ENCODE measurements at places on chromosomes 5 and 9. TPM values are rescaled to one million over a fixed set of nuclear protein-coding genes. Genes with fewer than 3 reads are reported as not detected.
A peak's percentile ranks its signal among the peaks of the same experiment; 100 is the strongest.

- DNase-seq = no peak
Measured at GRCh38 chr5:126443374-126443851, 20.2 kb downstream of the GRAMD2B start.

DNA sequence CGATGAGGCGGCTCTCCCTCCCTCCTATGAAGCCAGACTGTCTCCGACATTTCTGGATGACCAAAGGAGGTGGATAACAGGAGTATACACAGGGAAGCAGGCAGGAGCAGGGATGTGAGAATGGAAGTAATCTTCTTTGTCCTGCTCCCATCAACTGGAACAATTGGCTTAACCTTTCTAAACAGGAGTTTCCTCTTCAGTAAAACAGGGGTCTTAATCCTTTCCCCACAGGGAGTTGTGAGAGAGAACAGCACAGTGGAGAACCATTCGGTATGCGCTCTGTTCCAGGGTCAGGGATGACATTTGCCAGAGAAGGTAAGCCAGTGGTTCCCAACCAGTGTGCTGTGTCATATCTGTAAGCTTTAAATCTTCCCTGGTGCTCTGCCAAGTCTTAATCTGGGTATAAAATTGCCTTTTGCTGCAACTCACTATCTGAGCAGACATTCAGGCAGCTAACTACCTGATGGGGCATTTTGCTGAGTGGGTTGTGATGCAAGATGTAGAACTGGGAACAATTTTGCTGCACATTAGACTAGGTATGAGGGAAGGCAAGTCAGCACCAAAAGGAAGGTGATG lies 294.8 kb upstream of the KIF2A start:
- no peak for DNase-seq

DNA sequence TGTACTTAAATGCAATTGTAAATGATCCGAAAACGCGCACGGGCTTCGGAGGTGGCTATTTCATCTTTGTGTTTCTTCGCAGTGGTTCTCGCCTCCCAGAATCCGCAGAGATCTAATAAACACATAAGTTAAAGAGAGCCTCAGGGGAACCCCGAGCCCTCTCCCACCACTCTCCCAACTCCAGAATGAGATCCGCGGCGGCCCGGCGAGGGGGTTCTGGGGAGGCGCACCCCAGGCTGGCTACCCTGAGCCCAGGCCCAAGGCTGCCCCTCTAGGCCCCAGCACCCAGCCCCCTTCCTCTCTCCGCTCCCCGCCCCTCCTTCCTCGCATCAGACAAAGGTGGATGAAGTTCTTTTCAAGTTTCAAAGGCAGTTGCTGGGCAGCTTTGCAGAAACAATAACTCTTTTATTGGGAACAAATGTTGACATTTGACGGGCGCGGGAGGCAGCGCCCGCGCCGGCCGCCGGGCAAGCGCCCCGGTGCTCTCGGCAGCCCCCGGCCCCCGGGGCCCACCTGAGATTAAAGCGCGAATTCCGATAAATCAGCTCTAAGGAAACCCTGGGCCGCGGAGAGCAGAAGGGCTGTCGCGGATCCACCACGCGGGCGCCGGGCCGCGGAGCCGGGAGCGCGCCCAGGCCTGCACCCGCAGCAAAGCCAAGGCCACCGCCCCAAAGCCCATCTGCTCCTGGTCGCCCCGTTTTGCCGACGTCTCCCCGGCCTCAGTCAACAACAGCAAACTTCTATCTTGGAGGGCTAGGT lies 8.4 kb downstream of the IRX2 start:
- DNase-seq = no peak

- DNase-seq = no peak
Measured at GRCh38 chr9:131470581-131470991, 32.1 kb upstream of the POMT1 start.

PDE6A gene
- total RNA-seq = 0.41 TPM

GRCh38 chr5:124519396-124519795 lies 227.0 kb downstream of the ZNF608 start:
- peak; percentile 57 for DNase-seq

CDX1 gene
- not detected for total RNA-seq

GLDC gene
- 2.9 TPM for total RNA-seq

DNA sequence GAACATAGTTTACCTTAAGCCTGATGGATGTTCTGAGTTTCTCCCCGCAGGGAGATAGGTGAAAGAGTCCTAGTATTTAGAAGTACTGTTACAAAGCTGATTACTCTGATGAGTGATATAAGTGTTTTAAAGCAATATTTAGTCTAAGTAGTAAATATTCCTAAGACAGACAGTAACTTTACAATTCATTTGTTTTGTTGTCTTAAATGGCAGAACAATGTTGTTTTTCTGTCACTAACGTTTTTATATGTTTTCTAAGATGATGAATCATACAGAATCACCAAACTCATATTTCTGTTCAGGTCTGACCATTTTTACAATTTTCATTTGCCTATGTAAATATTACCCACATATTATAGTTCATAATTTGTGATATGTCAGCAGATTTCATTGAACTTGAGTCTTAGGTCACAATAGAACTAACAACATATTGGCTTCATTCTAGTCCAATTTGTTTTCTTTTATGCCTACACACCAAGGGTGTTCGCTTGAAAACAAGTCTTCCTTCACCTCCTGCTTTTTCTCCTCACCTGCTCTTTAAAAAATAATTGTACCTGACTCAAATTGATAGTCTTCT lies 30.6 kb downstream of the MAP3K1 start:
- no peak for DNase-seq

DNA sequence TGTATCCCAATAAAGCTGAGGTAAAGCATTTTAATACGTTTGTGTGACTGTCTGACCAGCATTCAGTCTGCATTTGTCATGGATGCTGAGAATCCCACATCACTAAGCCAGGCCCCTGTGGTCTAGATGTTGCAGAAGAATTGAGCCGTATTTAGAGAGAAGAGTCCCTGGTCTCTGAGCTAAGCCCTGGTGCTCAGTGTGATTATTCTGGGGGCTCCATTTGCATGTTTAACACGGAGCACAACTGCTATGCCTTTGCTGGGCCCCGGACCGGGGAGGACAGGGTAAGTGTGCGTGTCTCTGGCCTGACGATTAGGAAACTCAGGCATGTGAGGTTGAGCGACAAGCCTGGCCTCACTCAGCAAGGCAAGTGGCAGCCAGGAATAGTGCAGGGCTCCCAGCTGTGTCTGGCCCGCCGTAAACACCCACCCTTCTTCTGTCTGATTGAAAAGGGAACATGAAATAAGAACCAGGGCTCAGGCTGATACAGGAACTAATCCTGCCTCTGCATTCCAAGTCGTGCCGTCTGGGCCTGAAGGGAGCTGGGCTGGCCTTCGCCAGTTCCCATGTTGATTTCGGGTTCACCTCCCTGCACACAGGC lies 22.3 kb downstream of the FAM78A start:
- DNase-seq = no peak

C5orf22 gene
- total RNA-seq = 41.4 TPM

PDLIM4 gene
- not detected for total RNA-seq

WNT8A gene
- total RNA-seq = not detected

CD74 gene
- total RNA-seq = not detected

GRCh38 chr5:35924950-35925722 lies 13.3 kb downstream of the CAPSL start:
- peak; percentile 73 for DNase-seq

GRCh38 chr5:10543585-10544040 lies 20.3 kb upstream of the ANKRD33B start:
- peak; percentile 61 for DNase-seq

DNA sequence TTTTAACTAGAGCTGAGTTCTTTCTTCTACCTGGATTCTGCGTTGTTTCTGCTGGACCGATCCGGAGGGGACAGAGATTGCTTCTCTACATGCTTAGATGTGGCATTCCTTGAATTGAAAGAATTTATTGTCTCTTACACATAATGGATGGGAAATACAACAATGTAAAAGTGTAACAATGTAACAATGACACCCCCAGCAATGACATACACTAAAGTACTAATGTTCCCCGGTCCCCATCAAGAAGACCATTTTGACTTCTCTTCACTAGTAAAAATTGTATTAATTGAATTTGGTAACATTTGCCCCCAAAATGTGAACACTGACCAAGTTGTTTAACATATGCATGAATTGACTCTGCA lies 760.2 kb downstream of the TAF11L14 start:
- no peak for DNase-seq

DNA sequence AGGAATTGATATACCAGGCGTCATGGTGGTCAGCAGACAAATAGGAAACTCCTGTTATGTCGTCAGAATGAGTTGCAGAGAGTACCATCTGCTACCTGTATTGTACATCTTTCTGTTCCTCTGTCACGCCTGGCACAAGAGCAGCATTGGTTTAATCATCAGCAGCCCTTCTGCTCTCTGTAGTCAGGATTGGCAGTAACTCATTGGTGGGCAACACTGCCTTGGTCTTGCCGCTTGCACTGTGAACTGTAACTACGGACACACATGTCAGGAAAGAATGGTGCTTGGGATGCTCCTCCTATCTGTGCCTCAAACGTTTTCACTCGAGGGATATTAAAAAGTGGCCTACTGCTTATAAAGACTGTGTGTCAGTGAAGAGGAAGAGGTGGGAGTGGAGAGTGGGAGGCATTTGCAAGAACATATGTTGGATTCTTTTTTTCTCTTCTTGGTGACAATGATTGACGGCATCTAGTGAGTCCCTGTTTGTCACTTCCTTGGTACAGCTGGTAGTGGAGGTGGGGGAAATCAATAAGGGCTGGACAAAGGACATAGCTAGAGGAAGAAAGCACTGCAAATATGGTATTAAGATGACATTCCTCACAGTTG lies 76.6 kb downstream of the F2RL2 start:
- no peak for DNase-seq

FOXD4 gene
- 0.65 TPM for total RNA-seq

GRCh38 chr9:131140550-131140949 lies 15.2 kb downstream of the NUP214 start:
- DNase-seq = no peak

DNA sequence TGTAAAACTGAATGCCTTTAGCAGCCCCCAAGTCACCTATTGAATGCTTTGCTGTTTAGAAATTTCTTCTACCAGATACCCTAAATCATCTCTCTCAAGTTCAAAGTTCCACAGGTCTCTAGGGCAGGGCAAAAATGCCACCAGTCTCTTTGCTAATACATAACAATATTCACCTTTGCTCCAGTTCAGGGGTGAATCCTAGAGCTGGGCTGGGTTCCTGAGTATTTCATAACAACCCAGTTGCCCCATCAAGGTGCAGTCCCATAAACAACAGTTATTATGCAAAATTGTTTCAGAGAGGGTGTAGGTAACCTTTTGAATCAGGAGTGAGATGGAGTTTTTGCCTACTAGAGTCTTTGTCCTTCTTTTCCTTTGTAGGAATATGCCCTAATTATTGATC lies 19.0 kb upstream of the C1QTNF3 start:
- no peak for DNase-seq

DNA sequence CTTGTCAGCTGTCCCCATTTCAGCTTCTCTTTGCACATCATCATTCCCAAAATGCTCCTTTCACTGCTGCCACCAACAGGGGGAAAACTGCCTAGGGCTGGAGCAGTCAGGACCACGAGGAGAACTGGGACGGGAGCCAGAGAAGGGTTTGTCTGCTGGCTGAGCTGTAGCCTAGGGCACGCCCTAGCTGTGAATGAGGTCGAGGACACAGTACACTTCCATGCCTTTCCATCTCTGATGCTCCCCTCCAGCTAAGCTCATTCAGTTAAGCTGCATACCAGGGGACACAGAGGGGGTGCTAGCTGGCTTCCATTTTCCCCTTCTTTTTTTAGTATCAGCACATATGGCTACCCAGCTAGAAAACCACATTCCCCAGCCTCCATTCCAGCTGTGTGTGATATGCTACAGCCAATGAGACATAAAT lies 64.7 kb downstream of the STK10 start:
- peak; percentile 94 for DNase-seq

ABITRAM gene
- total RNA-seq = 13.1 TPM

- peak; percentile 24 for DNase-seq
Measured at GRCh38 chr5:10828241-10828640, 67.2 kb upstream of the DAP start.

DNA sequence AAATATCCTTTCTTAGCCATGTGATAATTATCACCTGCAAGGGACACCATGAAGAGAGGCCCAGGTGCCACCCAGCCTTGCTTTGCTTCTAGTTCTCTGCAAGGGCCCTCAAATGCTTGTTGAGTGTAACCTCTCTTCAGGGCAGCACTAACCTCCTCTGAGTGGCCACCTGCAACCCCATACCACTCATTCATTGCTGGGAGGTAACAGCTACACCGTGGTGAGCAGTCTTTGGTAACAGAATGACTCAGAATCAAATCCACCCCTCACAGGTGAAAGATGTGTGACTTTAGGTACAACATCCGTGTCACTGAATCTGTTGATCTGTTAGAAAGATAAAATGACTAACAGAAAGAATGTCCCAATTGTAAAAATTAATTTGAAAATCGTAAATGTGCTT lies 365.1 kb upstream of the TRPC7 start:
- no peak for DNase-seq

- DNase-seq = no peak
Measured at GRCh38 chr5:132751444-132751843, 4.2 kb downstream of the CCNI2 start.

COL23A1 gene
- not detected for total RNA-seq

DNA sequence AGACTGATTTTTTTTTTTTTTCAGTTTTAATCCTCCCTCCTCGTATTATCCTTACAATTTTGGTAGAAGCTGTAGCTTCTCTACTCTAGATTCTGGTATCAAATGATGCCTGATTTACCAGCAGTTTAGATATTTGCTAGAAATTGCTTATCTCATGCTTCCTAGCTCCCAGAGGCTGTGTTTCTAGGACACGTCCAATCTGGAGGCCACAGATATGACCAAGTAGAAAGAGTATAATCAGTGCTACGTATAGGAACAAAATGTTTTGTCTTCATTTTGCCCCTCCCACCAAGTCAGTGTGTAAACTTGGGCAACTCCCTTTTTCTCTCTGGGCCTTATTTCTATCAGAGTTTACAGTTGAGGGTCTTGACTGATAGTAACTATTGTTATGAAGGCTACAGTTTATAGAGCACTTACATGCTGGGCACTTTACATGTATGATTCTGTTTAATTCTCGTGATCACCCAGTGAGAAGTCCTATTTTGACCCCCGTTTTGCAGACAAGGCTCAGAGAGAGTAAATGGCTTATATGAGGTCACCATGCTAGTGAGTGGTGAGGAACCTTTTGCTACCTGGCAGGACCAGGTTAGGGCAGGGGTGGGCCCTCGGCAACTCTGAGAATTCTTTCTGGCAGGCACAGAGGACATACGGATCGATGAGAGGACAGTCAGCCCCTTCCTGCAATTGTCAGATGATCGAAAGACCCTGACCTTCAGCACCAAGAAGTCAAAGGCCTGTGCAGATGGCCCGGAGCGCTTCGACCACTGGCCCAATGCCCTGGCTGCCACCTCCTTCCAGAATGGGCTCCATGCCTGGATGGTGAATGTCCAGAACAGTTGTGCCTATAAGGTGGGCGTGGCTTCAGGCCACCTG lies 7.6 kb downstream of the HDHD3 start:
- DNase-seq = no peak

GRCh38 chr5:83394190-83394589 lies 77.4 kb upstream of the VCAN start:
- no peak for DNase-seq

ARHGEF28 gene
- total RNA-seq = 15.9 TPM

GRCh38 chr5:169808118-169808581 lies 171.1 kb downstream of the DOCK2 start:
- DNase-seq = no peak
